COLO829 (cell line): ENCODE measurements at places on chromosomes 1 and 21.

DNA sequence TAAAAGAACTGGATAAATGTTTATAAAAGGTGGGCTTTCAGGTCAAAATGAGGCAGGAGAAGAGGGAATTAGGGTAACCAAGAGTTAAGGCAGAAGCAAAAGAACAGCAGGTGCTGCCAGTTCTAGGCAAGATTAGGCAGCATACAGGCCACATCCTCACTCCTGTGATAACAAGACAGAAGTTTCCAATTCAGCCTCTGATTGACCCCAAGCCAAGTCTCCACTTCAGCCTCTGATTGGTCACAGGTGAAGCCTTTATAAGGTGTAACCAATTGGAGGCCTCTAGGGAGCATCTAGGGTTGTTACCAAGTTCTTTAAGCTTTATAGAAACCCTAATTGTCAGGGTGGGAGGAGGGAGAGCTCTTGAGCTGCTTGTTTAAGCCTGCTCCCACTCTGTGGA, 160.8 kb downstream of the MATN1 start:
- DNase-seq = no peak

DNA sequence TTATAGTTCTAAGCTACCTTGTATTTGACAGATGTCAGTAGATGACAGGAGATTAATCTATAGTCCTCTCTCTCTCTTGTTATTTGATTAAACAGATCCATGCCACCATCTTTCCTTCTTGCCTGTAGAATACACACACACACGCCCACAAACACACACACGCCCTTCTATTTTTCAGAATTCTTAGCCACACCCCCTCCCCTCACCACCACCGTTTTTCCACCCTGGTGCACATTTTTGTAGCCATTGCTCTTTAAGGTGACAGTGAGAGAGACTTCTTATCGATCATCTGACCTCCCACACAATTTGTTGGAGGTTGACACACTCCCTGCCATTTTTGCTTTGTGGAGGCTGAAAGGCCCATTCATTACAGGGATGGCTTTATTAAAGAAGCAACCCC, 123.2 kb downstream of the NTNG1 start:
- no peak for DNase-seq

- DNase-seq = no peak
Observed at GRCh38 chr1:163758977-163759670, 437.4 kb downstream of the NUF2 start.

- DNase-seq = no peak
Observed at GRCh38 chr21:44883250-44883649, 9.8 kb upstream of the PTTG1IP start.

DNA sequence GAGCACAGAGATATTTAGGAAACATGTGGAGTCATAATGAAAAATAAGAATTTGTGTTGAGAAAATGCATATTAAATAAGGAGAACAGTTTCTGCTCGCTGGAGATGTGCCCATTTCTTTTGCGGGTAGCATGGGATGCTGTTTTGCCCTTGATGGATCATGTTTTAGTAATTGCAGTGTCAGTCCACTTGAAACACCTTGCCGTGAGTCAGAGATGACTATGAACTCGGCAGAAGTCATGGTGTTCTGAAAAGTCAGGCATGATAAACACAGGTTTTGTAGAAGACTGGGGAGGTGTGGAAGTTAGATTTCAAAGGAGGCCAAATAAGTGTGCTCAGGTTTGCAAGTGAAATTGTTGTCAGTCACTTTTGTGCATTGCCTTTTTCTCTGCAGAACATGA, 315.0 kb upstream of the LRRC7 start:
- no peak for DNase-seq

GRCh38 chr1:10415211-10415930, 14.9 kb upstream of the CENPS start:
- DNase-seq = no peak

GRCh38 chr1:25068316-25068715, 138.2 kb upstream of the RUNX3 start:
- no peak for DNase-seq

- no peak for DNase-seq
Observed at GRCh38 chr1:54658164-54658913, 16.8 kb downstream of the MROH7 start.

GRCh38 chr1:175715742-175716141, 27.7 kb downstream of the TNR start:
- DNase-seq = no peak

- no peak for DNase-seq
Observed at GRCh38 chr1:11320153-11320936, 47.3 kb downstream of the UBIAD1 start.

- no peak for DNase-seq
Observed at GRCh38 chr1:170273291-170274130, 127.8 kb downstream of the NTMT2 start.

GRCh38 chr1:89516055-89516454, 8.6 kb upstream of the LRRC8B start:
- DNase-seq = no peak

- no peak for DNase-seq
Observed at GRCh38 chr1:229388897-229389580, 44.9 kb downstream of the ACTA1 start.

GRCh38 chr1:68370101-68370915, 79.4 kb downstream of the RPE65 start:
- no peak for DNase-seq

- no peak for DNase-seq
Observed at GRCh38 chr1:81848880-81849682, 48.3 kb downstream of the ADGRL2 start.

GRCh38 chr1:198849093-198849492, 210.3 kb downstream of the PTPRC start:
- no peak for DNase-seq

GRCh38 chr21:25518491-25518911, 88.8 kb downstream of the MRPL39 start:
- DNase-seq = no peak

DNA sequence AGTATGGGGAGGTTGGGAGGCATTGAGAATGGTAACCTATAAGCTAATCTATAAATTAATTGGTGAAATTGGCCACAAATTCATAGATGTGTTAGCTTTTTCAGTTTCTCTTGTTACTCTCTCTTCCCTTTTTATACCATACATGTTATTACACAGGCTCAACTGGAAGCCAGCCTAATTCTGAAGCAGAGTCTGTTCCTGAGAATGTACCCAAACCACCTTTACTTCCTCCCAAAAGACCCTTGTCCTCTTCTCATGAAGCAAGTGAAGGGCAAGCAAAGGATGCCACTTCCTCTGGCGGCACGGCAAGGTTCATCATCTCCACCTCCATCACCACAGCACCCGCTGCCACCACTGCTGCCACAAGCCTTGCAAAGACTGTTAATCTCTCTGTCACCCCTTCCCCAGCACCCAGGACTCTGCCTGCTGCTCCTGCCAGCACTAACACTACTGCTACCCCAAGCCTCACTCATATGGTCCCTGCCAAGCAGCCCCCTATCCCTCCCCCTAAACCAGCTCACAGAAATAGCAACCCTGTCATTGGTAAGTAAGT, 39.5 kb upstream of the RCC1 start:
- DNase-seq = no peak

- DNase-seq = no peak
Observed at GRCh38 chr1:246687002-246687401, 37.2 kb upstream of the SCCPDH start.

GRCh38 chr1:21779613-21780521, 3.1 kb downstream of the USP48 start:
- no peak for DNase-seq
